ENCODE measurements at places on chromosomes 6 and 20.

GRCh38 chr6:27871924-27872638 lies 40.1 kb downstream of the OR2B2 start:
- DNase-seq: peak; percentile 70

- DNase-seq: no peak
Observed at GRCh38 chr6:35488517-35488862, 8.4 kb downstream of the TEAD3 start.

DNA sequence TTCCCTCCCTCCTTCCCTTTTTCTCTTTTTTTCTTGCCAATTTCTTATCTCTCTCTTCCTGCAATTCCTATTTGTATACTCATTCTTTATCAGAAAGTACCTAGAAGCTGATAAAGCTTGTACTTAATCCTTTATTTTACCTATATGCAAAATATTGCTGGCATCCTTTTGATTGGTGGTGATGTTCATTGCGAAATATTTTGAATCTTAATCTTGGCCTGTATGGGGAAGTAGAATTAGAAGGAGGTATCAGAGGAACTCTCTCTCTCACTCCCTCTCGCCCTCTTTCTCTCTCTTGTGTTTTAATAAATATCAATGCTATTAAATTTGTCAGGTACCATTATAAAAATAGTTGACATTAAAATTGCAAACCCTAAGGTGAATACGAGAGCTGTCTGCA lies 52.8 kb downstream of the UST start:
- no peak for DNase-seq

- DNase-seq: no peak
Observed at GRCh38 chr6:24766680-24767462, 7.9 kb upstream of the GMNN start.

GRCh38 chr20:16314320-16314719 lies 258.9 kb downstream of the KIF16B start:
- no peak for DNase-seq

- no peak for DNase-seq
Observed at GRCh38 chr6:20211941-20212391, 303 bp downstream of the MBOAT1 start.

DNA sequence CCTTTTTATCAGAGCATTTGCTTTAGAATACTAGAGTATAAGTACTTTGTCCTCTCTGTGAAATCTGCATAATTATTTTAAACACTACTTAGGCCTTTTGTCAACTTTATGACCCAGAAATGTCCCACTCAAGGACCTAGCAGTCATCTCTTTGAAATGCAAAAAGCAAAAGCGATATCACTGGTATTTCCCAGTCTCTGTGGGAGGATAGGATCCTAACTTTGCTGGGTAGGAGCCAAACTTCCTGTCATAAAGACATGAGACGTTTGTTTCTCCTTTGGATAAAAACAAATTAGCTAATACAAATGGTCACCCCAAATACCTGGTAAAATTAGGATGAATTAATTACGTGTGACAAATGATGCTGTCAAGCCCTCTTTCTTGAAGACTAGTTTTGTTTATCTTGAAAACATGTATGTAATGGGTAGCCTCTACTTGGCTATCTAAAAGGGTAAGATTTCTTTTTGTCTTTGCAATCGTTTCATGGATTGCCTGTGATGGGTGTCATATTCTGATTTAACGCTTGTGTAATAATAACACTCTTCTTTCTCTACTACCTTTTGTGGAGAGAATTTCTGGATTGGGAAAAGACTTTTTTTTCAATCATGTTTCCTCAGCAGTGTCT lies 36.2 kb downstream of the DCDC2 start:
- no peak for DNase-seq

Data from stimulated activated CD8-positive, alpha-beta memory T cell treated with anti-CD3 and anti-CD28 coated beads, Interleukin-4, amount 100 ng/mL, for 4 hours (primary cell).